ENCODE measurements at places on chromosomes 1 and 21.

- no peaks in the 10 kb centered on the region for H3K4me1 ChIP-seq
- DNase-seq: no peak
- H3K27ac ChIP-seq: no peak overlapping the region
- no peak overlapping the region for H3K4me3 ChIP-seq
- no peaks in the 10 kb centered on the region for H3K27me3 ChIP-seq
- H3K36me3 ChIP-seq: no peaks in the 10 kb centered on the region
Measured at GRCh38 chr1:202852163-202852904, 36.6 kb downstream of the RABIF start.

DNA sequence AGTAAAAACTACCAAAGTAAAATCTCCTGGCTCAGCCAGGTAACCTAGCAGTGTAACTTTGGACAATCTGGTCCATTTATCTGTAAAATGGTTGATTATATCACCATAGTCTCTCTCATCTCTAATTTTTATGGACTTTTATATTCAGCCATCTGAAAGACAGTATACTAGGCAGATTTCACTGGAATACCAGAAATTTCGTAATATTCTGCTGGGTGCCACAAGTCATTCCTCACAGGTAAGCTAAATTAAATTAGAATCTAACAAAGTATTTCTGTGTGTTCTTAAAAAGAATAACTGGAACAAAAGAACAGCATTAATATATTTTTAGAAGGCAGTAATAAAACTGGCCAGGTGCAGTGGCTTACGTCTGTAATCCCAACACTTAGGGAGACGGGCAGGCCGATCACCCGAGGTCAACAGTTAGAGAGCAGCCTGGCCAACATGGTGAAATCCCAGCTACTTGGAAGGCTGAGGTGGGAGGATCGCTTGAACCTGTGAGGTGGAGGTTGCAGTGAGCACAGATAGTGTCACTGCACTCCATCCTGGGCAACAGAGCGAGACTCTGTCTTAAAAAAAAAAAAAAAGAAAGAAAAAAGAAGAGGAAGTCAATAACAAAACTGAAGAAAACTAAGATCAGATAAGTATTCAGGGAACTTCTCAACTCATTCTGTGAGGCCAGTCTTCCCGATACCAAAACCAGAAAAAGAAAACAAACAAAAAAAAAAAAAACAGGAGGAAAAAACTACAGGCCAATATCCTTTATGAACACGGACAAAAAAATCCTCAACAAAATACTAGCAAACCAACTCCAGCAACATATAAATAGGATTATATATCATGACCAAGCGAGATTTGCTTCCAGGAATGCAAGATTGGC is 35.9 kb downstream of the PIK3R3 start:
- H3K36me3 ChIP-seq: no peaks in the 10 kb centered on the region
- DNase-seq: no peak
- H3K27ac ChIP-seq: no peak overlapping the region
- no peak overlapping the region for H3K4me3 ChIP-seq
- no peaks in the 10 kb centered on the region for H3K27me3 ChIP-seq
- no peaks in the 10 kb centered on the region for H3K4me1 ChIP-seq

- H3K36me3 ChIP-seq: no peaks in the 10 kb centered on the region
- DNase-seq: no peak
- H3K27ac ChIP-seq: no peak overlapping the region
- no peaks in the 10 kb centered on the region for H3K4me1 ChIP-seq
- no peak overlapping the region for H3K4me3 ChIP-seq
Measured at GRCh38 chr1:94095112-94095637, 25.8 kb downstream of the ABCA4 start.

DNA sequence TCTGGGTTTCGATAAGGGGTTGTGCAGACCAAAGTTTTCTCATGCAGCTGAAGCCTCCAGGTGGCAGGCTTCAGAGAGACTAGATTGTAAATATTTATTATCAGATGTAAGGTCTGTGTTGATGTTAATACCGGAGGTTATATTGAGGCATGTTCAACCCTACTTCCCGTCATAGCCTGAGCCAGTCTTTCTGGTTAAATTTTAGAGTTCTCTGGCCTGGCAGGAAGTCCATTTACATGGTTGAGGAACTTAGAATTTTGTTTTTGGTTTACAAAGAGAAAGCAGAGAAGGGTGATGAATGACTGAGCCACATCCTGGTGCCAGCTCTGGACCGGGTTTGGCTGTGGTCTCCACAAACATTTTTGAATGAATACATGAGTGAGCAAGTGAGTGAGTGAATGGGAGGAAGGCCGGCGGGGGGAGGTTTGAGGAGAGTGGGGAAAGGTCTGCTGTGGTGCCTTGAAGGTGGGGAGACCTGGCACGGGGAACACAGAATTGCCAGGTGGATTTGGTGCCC is 218.5 kb downstream of the DISC1 start:
- no peak overlapping the region for H3K4me3 ChIP-seq
- no peaks in the 10 kb centered on the region for H3K4me1 ChIP-seq
- no peaks in the 10 kb centered on the region for H3K36me3 ChIP-seq
- no peak overlapping the region for H3K27ac ChIP-seq
- no peaks in the 10 kb centered on the region for H3K27me3 ChIP-seq

DNA sequence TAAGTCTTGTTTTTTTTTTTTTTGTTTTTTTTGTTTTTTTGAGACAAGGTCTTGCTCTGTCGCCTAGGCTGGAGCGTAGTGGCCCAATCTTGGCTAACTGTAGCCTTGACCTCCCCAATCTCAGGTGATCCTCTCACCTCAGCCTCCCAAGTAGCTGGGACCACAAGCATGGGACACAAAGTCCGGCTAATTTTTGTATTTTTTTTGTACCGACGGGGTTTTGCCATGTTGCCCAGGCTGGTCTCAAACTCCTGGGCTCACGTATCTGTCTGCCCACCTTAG is 6.1 kb downstream of the LCK start:
- no peaks in the 10 kb centered on the region for H3K27me3 ChIP-seq
- H3K27ac ChIP-seq: peak overlapping the region; percentile 91
- DNase-seq: no peak
- peak overlapping the region; percentile 63 for H3K4me3 ChIP-seq

DNA sequence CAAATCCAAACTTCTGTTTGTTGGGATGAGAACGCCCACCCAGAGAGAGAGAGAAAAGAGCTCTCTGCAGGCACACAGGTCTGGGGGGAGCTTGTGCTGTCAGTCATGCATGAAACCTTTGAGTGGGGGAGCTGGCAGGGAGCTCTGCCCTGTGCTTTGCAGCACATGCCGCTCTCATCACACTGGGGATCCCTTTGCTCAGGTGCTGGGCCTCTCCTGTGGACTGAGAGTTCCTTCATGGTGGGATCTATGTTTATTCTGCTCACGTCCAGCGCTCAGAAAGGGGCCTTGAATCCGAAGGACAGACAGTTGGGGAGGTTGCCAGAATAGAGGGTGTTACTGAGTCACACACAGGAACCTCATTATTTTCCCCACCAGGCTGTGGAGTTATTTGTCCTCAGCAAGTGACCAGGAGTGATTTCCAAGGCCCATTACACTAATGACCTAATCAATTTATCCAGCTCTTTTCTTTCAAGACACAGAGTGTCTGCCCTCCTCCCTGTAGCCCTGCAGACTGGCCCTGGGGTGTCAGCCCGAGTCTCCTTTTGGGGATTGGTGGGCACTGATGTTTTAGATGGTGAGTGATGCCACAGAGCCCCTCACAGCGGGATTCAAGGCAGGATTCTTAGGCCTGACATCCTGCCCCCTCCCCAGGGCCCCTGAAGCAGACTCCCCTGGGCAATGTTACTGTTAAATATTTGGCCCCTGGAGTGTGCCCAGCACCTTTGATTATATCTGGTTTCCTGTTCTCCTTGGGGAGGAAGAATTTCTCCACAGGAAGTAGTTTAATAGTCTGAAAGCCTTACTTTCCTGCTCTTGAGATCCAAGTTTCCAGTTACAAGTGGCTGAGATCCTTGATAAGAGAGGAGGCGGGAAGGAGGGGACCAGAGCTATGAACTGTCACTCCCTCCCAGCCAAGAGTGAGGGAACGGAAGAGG is 22.3 kb downstream of the MYBPH start:
- no peaks in the 10 kb centered on the region for H3K4me1 ChIP-seq
- DNase-seq: no peak
- H3K27ac ChIP-seq: no peak overlapping the region
- H3K4me3 ChIP-seq: no peak overlapping the region
- H3K36me3 ChIP-seq: no peaks in the 10 kb centered on the region

- H3K4me1 ChIP-seq: peaks cover 14% of the 10 kb centered on the region
- H3K36me3 ChIP-seq: no peaks in the 10 kb centered on the region
- H3K27me3 ChIP-seq: no peaks in the 10 kb centered on the region
- H3K4me3 ChIP-seq: no peak overlapping the region
- no peak for DNase-seq
- H3K27ac ChIP-seq: no peak overlapping the region
Measured at GRCh38 chr1:162502077-162502476, 4.5 kb downstream of the UHMK1 start.

- H3K27ac ChIP-seq: no peak overlapping the region
- DNase-seq: no peak
- no peak overlapping the region for H3K4me3 ChIP-seq
Measured at GRCh38 chr21:25080141-25080540, 527.1 kb downstream of the MRPL39 start.

GRCh38 chr1:202164271-202165037 is 4.1 kb upstream of the PTPN7 start:
- H3K4me1 ChIP-seq: peaks cover 55% of the 10 kb centered on the region
- DNase-seq: no peak

- H3K4me1 ChIP-seq: no peaks in the 10 kb centered on the region
- H3K36me3 ChIP-seq: no peaks in the 10 kb centered on the region
- no peak overlapping the region for H3K4me3 ChIP-seq
- H3K27ac ChIP-seq: no peak overlapping the region
Measured at GRCh38 chr1:81540216-81540615, 260.5 kb upstream of the ADGRL2 start.

DNA sequence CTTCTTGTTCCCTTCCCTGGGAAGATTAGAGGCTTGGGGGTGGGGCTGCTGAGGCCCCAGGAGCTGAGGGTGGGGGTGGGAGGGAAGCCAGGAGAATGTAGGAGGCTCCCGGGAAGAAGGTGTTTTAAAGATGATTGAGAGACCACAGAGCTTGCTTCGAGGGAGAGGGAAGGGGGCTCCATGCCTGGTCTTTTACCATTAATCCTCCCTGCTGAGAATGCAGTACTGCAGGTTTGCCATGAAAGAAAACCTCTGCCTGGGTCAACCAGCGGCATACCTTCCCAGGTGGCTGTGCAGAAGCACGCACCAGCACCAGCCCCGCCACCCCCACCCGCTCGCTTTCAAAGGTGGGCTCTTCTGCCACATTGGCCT is 15.4 kb downstream of the ABCA4 start:
- no peak overlapping the region for H3K4me3 ChIP-seq
- H3K36me3 ChIP-seq: no peaks in the 10 kb centered on the region
- no peak for DNase-seq
- H3K27me3 ChIP-seq: no peaks in the 10 kb centered on the region

DNA sequence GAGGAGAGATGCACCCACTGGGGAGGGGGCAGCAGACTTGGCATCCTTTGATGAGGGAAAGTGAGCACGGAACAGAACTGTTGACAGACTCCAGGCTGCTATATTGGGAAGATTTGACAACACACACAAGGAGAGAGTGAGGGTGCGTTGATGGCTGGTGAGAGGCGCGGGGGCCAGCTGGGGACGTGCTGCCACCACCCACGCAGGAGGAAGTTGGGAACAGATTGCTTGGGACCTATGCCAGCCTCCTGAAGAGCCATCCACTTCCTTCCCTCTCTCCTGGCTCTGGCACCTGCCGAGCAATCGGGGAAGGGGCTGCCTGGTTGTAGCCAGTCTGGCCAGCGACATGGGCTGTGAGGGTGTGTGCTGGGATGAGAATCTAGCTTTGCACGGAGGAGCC is 223.7 kb upstream of the CSF3R start:
- no peak overlapping the region for H3K27ac ChIP-seq
- H3K27me3 ChIP-seq: peaks cover 3% of the 10 kb centered on the region
- no peaks in the 10 kb centered on the region for H3K36me3 ChIP-seq
- H3K4me3 ChIP-seq: no peak overlapping the region
- no peaks in the 10 kb centered on the region for H3K4me1 ChIP-seq

DNA sequence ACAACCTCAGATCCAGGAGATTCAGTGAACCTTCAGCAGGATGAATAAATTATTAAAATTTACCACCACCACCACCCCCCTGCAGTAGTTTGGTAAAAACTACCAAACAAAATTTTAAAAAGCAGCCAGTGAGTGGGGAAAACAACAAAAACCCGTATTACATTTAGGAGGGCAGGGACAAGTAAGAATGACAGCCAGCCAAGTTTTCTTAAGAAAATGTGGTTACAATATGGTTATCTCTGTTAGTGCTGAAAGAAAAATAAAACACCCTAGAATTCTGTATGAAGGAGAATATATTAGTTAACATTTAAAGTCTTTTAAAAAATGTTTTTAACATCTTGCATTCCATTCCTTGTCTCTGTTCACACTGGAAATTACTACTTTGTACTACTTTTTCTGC is 14.7 kb downstream of the CD46 start:
- no peak for DNase-seq
- no peak overlapping the region for H3K4me3 ChIP-seq
- no peaks in the 10 kb centered on the region for H3K27me3 ChIP-seq
- H3K4me1 ChIP-seq: no peaks in the 10 kb centered on the region
- peaks cover 4% of the 10 kb centered on the region for H3K36me3 ChIP-seq

DNA sequence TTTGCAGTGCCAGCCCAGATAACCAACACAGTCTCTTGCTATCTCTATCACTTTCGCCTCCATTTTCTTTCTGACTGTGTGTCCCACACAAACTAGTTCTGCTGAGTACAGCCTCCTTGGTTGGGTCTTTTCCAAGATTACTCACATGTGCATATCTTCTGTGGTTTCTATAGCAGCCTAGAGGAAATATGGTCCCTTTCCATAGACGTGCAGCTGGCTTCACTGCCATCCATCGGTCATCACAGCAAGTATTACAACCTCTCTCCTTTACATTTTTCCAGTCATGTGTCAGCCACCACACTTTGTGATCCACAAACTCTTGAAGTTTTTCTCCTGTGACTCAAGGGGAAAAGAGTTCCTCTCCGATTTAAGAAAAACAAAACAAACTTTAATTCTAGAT is 893.4 kb upstream of the ADGRL4 start:
- no peaks in the 10 kb centered on the region for H3K27me3 ChIP-seq
- no peaks in the 10 kb centered on the region for H3K36me3 ChIP-seq
- H3K4me1 ChIP-seq: no peaks in the 10 kb centered on the region
- no peak overlapping the region for H3K4me3 ChIP-seq
- no peak overlapping the region for H3K27ac ChIP-seq

DNA sequence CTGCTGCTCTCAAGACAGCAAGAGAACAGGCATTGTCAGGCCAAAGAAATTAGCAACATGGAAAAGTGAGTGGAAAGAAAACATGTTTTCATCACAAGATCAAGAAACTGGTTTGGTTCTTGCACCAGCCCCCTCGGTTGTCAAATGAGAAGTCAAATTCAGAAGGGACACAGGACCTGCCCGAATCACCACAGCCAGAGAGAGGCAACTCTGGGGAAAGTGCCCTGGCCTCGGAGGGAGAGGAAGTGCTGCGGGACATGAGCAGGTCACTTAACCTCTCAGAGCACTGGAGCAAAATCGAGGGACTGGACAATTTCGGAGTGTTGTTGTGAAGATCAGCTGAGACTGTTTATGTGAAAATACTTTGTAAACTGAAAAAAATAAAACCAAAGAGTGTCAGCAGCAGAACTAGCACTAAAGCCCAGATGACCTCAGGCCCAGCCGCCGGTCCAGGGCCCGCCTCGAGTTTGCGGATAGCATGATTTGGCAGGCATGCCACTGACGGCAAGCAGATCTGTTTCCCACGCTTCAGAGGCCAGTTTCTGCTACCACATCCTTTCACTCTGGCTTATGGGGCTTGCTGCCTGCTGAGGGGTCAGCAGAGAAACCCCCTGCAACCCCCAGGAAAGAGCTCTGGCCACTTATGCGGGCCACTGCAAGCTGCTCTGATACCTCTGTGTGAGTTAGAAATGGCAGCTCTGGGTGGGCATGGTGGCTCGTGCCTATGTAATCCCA is 32.1 kb downstream of the CD247 start:
- no peak for DNase-seq
- no peaks in the 10 kb centered on the region for H3K27me3 ChIP-seq
- peak overlapping the region; percentile 83 for H3K27ac ChIP-seq
- H3K4me1 ChIP-seq: peaks cover 65% of the 10 kb centered on the region
